ENCODE measurements at places on chromosomes 1 and 21.

GRCh38 chr1:226692823-226693222, 46.3 kb downstream of the ITPKB start:
- DNase-seq = no peak

DNA sequence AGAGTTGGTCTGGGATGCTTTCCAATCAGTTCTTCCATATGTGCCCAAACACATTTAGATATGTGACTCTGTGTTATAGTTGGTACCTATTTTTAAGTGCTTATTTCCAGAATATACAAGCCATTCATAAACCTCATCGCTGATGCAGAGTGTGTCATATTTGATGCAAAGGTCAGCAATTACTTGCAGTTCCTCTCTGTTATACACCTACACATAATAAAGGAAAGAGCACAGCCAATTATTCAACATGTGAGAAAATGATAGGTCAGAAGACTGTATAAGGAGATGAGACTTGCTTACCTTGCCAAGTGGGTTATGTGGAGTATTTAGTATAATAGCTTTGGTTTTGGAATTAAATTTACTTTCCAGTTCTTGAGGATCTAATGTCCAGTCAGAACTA, 31.3 kb downstream of the KYAT3 start:
- DNase-seq = no peak

- no peak for DNase-seq
These were observed 2.0 kb downstream of the KCNJ15 start for GRCh38 chr21:38258521-38259485.

GRCh38 chr1:116203920-116204319, 92.7 kb downstream of the MAB21L3 start:
- no peak for DNase-seq

DNA sequence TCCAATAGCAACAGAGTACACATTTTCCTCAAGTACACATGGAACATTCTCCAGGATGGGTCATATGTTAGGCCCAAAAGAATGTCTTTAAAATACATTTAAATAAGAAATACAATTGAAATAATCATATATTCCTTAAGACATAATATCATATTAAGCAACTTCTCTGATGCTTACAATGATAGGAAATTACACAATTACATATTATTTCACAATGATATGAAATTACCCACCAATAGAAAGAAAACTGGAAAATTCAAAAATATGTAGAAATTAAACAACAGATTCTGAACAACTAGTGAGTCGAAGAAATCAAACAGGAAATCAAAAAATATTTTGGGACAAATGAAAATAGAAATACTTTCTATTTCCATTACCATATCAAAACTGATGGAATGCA, 45.6 kb downstream of the FLVCR1 start:
- no peak for DNase-seq

DNA sequence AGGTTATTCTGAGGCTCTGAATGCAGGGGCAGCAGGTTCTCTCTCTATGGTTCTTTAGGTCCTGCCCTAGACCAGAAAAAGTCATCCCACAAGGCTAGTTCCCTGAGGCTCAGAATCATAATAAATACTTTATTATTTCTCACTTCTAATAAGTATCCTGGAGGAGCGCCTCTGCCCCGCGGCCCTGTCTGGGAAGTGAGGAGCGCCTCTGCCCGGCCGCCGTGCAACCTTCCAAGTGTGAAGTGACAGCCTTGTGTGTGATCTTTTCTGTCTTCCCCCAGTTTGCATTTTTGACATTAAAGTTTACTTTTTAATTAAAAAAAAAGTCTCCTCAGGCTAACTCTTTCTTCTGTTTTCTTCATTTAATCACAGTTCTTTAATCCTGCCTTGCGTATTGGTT, 11.5 kb downstream of the AIM2 start:
- no peak for DNase-seq

- DNase-seq = no peak
These were observed 99.6 kb downstream of the APP start for GRCh38 chr21:26070822-26071425.

GRCh38 chr1:201051399-201051798, 27.9 kb upstream of the KIF21B start:
- no peak for DNase-seq

DNA sequence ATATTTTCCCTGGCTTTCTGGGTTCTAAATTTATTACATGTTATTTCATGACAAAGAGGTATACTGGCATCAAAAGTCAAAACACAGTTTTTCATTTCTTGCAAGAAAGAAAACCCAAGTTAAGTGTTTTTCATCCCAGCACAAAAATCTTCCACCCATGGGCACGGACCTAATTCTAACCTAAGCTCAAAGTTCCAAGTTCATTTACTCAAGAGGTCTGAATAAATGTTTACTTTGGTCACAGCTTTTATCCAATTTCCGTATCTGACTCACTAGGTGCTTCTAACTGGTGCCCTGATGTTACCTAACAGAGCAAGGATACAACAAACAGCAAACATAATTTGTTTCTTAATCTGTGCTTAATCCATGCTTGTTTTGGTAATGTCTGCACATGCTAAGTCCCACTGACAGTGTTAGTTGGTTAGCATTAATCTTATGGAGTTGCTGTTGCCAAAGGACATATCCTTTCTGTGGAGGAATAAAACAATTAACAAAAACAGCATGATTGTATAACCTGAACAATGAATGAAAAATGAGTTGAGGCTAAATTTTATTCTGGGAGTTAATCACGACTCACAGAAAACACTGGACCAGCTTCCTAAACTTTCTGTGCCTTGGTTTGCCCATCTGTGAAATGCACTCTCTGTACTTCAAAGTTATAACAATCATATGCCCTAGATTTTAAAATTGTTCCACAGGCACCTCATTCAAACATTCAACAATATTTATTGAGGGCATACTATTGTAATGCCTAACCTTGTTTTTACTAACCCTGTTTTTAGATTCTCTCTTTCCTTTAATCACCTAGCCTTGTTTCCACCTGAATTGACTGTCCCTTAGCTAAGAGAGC, 4.2 kb upstream of the CHD1L start:
- DNase-seq = no peak

GRCh38 chr1:95396557-95396956, 162.5 kb downstream of the RWDD3 start:
- no peak for DNase-seq

DNA sequence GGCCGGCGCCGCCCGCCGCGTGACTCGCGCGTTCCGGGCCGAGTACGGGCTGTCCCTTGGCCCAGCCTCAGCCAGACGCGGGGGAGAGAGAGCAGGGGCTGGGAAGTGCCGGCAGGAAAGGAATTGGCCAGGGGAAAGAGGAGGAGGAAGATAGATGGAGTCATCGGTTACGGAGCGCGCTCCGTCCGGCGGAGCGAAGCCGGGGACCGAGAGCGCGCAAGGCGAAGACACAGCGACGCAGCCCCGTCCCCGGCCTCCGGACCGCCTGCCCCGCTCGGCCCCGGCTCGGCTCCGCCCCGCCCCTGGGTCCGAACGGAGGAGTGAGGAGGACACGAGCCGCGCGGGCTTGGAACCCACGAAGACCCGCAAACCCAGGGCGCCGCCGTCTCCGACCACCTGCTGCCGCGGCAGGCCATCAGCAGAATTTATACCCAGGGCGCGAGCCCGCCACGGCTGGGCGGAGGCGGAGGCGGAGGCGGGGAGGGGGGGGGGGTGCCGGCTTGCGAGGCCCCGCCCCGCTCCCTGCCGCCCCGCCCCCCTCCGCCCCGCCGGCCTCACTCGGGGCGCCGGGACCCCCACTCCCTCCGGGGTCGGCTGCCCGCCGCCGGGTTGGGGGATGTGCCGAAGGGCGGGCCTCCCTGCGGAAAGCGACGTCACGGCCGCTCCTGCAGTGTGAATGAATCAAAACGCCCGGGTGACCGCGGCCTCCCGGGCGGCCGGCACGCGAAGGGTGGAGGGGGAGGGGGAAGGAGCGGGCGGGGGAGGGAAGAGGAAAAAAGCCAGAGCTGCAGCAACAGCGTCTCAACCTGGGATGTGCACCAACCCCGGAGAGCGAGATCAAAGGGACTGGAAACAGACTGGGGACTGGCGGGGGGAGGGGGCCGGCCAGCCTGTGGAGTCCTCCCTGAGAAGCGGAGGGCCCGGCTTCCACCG, at the start of gene LHX4:
Gene LHX4 (plus strand): TSS at position 782 of the 933 bp plus-strand sequence. CDS start 266 bp downstream, outside the sequence.
- no peak for DNase-seq

DNA sequence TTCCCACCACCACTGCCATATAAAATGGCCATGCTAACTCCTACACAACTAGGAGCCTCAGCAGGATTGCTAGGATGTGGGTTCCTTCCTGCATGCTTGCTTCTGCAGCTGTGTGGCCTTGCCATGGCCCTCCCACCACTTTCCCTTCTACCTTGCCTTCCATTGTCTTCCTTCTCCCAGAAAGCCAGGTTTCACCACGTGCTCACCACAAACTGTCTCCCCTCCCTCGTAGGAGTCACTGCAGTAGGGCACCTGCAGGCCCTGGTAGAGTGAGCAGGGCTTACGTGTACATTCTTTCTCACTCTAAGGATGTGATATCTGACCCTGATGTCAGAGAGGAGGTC, 3.7 kb downstream of the C1orf226 start:
- DNase-seq = no peak

GRCh38 chr1:44060830-44061267, 29.6 kb upstream of the SLC6A9 start:
- DNase-seq = no peak

GRCh38 chr1:227987181-227987580, 19.6 kb upstream of the WNT3A start:
- DNase-seq = no peak

GRCh38 chr1:98888869-98889268, 115.8 kb downstream of the PLPPR5 start:
- DNase-seq = no peak

DNA sequence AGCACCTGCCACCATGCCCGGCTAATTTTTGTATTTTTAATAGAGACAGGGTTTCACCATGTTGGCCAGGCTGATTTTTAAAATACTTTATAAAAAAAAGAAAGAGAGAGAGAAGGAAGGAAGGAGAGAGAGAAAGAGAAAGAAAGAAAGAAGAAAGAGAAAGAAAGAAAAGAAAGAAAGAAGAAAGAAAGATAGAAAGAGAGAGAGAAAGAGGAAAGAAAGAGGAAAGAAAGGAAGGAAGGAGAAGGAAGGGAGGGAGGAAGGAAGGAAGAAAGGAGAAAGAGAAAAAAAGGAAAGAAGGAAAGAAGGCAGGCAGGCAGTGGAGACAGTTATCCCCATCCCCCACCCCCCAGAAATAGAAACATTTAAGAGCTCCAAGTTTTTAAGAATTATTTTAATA, 69.9 kb downstream of the TOMM20 start:
- DNase-seq = no peak

GRCh38 chr1:2962061-2962460, 59.2 kb upstream of the ACTRT2 start:
- no peak for DNase-seq

DNA sequence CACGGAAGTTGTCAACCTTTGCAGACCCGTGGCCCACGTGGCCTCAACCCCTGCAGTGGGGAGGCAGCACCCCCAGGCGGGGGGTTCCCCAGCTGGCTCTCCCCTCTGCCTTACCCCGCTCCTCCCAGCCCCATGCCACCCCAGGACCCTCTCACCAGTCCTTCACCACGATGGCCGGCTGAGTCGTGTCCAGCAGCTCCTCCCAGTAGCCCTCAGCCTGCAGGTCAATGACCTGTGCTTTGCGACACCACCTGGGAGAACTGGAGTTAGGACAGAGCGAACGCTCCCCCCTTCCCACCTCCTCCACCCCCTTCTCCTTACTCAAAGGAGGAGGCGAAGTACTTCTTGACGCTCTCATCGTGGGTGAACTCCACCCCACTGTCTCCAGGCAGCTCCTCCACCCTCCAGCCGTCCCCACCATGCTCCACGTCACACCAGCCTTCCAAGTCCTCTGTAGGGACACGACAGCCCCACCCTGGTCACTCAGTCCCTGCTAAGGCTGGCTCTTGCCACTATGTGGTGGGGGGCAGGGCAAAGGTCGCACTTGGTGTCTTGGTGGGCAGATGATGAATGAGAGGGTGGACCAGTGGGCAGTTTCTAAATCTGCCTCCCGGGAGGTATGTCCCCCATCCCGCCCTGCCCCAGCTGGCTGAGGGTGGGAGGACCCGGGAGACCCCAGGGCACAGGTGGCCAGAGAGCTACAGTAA, 4.5 kb downstream of the FBXO2 start:
- no peak for DNase-seq

GRCh38 chr1:241848686-241849344, 811 bp downstream of the EXO1 start:
- no peak for DNase-seq

DNA sequence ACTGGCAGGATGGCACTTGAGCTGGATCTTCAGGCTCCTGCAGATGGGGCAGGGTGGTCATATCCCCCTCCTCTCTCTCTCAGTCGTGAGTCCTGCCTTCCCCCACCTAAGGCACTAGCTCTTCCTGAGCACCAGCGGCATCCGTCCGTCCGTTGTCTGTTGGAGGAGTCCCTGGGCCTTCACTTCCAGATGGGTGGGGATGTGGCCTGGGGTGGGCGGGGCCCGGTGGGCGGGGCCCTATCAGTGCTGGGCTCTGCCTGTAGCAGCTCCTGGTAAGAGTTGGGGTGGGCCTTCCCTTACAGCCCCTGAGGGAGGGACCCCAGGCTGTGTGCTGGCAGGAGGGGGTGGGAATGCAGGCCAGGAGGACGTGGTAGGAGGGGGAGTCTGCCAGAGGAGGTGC, 10.3 kb downstream of the LDLRAD2 start:
- DNase-seq = no peak
